ENCODE measurements at places on chromosomes 13 and 19. TPM values are rescaled to one million over a fixed set of nuclear protein-coding genes. Genes with fewer than 3 reads are reported as not detected.

The ZNF57 gene
- 6.0 TPM for total RNA-seq

DNA sequence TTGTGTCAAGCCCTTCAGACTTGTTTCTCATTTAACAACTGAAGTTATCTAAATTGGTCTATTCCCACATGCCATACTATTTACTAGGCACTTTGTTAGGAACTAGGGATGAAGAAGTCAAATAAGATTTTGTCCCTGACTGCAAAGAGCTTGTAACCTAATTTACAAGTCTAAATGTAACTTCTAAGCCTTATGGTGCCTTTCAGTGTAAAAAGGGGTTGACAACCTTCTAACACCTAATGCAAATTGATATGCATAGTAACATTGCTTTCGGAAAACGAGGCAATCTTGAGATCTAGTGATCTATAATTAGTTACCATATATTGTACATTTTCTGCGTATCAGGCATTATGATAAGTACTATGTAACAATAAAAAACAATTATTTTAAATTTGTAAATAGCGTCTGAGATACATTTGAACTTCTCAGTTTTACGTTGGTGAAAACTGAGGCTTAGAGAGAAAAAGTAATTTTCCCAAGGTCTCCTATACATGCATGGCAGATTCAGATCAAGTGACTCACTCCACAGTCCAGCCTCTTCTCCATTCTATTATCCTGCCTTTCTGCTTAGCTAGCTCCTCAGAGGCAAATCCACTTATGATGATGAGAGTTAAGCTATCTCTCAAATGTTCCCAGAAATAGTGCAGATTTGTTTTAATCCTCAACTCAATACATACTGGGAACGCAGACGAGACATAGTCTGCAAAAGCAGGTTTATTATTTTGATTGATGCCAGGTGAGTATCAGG is 764.9 kb upstream of the SLITRK5 start:
- no peaks in the 10 kb centered on the region for H3K4me1 ChIP-seq
- no peak overlapping the region for H3K27ac ChIP-seq
- no peak overlapping the region for H3K4me3 ChIP-seq
- H3K36me3 ChIP-seq = no peaks in the 10 kb centered on the region

DNA sequence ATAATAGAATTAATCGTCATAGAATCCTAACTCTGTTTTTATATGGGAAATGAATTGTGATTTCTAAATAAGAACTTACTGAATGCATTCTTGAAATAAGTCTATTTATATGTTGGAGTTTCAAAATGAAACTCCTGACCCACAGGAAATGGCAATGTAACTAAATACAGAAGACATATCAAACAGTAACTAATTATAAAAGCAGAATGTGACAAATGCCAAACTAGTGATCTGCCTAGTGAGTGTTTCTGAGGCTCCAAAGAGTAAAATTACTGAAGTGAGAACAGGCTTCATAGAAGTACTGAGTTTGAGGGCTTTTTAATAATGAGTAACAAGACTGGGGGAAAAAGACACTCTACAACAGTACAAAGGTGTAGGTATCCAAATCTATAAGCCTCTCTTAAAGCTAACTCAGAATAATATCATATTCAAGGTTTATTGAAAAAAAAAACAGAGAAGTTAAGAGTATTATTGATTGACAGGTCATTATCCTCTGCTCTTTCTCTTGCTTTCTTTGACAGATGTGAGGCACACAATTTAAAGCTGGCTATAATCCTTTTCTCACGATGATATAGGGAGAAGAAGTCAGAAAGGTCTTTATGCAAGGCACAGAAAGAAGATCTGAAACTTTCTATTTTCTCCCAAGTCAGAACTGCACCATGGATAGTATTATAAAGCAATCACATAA is 17.4 kb upstream of the ATXN8OS start:
- no peaks in the 10 kb centered on the region for H3K4me1 ChIP-seq
- H3K36me3 ChIP-seq = no peaks in the 10 kb centered on the region
- DNase-seq = no peak
- H3K4me3 ChIP-seq = no peak overlapping the region
- no peak overlapping the region for H3K27ac ChIP-seq

GRCh38 chr13:33169273-33169980 is 116.1 kb downstream of the STARD13 start:
- no peaks in the 10 kb centered on the region for H3K27me3 ChIP-seq
- H3K4me1 ChIP-seq = no peaks in the 10 kb centered on the region
- H3K4me3 ChIP-seq = no peak overlapping the region
- H3K27ac ChIP-seq = no peak overlapping the region
- H3K36me3 ChIP-seq = no peaks in the 10 kb centered on the region

DNA sequence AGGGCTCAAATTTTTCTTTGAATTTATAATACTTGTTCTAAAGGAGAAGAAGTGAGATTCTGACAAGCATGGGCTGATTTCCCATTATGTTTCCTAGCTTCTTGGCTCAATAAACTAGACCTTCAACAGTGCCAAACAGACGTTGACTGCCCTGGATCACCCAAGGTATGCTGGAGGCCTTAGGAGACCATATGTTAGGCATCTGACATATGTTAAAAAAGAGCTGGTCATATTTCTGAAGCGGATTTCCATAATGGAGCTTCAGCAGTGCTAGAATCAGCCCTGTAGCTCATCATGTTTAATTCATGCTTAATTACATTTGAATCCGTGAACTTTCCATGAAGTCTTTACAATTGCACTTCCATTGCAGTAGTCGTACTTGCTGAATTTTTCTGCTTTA is 653.3 kb downstream of the DIAPH3 start:
- H3K4me1 ChIP-seq = no peaks in the 10 kb centered on the region
- H3K4me3 ChIP-seq = no peak overlapping the region
- H3K27ac ChIP-seq = no peak overlapping the region

The PSG6 gene
- total RNA-seq = not detected

DNA sequence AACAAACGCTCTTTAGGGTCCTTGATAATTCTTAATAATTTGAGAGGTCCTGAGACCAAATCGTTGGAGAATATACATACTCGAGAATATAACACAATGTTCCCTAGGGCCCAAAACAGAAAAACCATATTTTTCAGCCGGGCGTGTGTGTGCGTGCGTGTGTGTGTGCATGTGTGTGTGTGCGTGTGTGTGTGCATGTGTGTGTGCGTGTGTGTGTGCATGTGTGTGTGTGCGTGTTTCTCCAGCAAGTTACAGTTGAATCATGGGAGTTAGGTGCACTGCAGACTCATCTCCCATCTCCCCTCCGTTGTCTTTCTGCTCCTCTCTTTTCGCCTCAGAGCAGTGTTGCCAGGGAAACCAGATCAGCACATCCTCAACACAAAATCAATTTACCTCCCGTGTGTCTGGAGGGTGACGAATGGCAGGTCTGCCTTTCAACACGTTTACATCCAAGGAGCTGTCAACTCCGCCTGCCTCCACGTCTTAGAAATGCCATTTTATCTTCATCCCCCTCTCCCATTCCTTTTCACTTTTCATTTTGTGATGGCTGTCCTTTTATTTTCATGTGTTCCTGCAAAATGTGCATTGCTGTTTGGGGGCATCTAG is 8.3 kb upstream of the PNMA8B start:
- H3K4me3 ChIP-seq = no peak overlapping the region
- H3K4me1 ChIP-seq = peaks cover 21% of the 10 kb centered on the region
- H3K27ac ChIP-seq = no peak overlapping the region
- peaks cover 44% of the 10 kb centered on the region for H3K27me3 ChIP-seq

The ATP7B gene
- 6.8 TPM for total RNA-seq

DNA sequence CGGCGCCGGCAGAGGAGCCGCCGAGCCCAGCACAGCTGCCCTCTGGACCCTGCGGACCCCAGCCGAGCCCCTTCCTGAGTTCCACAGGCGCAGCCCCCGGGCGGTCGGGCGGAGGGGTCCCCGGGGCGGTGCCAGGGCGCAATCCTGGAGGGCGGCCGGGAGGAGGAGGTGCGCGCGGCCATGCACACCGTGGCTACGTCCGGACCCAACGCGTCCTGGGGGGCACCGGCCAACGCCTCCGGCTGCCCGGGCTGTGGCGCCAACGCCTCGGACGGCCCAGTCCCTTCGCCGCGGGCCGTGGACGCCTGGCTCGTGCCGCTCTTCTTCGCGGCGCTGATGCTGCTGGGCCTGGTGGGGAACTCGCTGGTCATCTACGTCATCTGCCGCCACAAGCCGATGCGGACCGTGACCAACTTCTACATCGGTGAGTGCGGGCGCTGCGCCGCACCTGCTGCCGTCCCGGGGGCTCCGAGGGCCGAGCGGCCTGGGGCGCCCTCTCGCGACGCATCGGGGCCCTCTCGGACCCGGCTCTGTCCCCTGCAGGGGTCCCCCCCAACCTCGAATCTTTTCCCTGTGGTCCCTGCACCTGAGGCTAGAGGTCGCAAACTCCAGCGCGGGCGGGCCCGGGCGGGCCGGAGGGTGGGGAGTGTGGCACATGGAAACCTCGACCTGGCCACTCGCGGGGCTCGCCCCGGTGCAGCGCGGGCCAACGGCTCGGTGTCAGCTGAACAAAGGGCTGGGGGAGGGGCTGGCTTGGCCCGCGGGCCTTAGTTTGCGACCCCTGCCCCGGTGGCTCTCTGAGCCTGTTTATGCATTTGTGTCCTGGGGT is at the start of gene KISS1R:
Gene KISS1R (plus strand): TSS at position 11 of the 829 bp plus-strand sequence. CDS start 170 bp downstream, at position 181.
- H3K27ac ChIP-seq = no peak within 1 kb of the TSS
- H3K36me3 ChIP-seq = peaks cover 11% of the 10 kb centered on the region
- DNase-seq = peak; percentile 40
- H3K4me3 ChIP-seq = no peak within 1 kb of the TSS
- H3K27me3 ChIP-seq = peaks cover 20% of the 10 kb centered on the region

- DNase-seq = no peak
- H3K36me3 ChIP-seq = peaks cover 66% of the 10 kb centered on the region
- H3K4me3 ChIP-seq = peak overlapping the region; percentile 99
- peak overlapping the region; percentile 96 for H3K27ac ChIP-seq
- H3K4me1 ChIP-seq = peaks cover 36% of the 10 kb centered on the region
Observed at GRCh38 chr19:35155441-35155840, 906 bp downstream of the FXYD5 start.

The PABPC3 gene
- total RNA-seq = 0.28 TPM

DNA sequence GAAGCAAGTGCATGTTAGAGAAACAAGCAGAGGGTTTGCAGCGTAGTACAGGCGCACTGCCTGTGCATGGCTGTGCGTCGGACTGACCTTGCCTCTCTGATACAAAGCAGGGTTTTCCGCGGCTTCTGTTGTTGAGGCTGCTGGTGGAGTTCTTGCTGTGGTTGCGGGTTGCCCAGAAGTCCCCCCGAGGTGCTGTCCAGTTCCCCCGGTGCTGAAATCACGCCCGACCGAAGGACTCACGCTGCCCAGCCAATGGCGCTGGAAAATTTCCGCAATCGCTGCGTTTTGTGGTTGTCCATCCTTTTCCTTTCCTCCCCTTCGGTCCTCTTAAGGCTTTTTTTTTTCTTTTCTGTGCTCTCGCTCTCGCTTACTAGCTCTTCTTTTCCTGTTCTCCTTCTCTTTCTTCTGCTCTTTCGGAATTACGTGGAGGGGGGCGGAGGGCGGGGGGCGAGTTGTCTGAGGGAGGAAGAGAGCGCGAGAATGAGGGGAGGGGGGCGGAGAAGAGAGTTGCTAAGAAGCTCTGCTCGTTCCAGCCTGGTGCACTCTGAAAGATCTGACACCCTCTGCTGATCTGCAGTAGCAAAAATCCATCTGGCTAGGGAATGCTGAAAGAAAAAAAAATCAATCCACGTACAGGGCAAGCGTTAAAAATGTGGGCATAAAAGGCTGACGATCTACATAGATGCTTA is at the start of gene SLITRK1:
Gene SLITRK1 (minus strand): TSS at position 558 of the 689 bp plus-strand sequence. CDS start 967 bp downstream, outside the sequence.
- H3K4me3 ChIP-seq = peak within 1 kb of the TSS; percentile 14
- H3K27ac ChIP-seq = no peak within 1 kb of the TSS
- no peaks in the 10 kb centered on the region for H3K27me3 ChIP-seq

The CARS2 gene
- 19.4 TPM for total RNA-seq

GRCh38 chr19:55702131-55702627 is 27.2 kb downstream of the EPN1 start:
- H3K36me3 ChIP-seq = peaks cover 45% of the 10 kb centered on the region
- no peak overlapping the region for H3K4me3 ChIP-seq
- DNase-seq = no peak
- H3K27me3 ChIP-seq = no peaks in the 10 kb centered on the region

The DPF1 gene
- total RNA-seq = 1.0 TPM

The COL4A2 gene
- total RNA-seq = 0.42 TPM

- no peaks in the 10 kb centered on the region for H3K27me3 ChIP-seq
- H3K27ac ChIP-seq = no peak overlapping the region
- peak; percentile 6 for DNase-seq
- H3K36me3 ChIP-seq = no peaks in the 10 kb centered on the region
- peaks cover 6% of the 10 kb centered on the region for H3K4me1 ChIP-seq
- no peak overlapping the region for H3K4me3 ChIP-seq
Observed at GRCh38 chr13:66657165-66657881, 572.8 kb downstream of the PCDH9 start.

DNA sequence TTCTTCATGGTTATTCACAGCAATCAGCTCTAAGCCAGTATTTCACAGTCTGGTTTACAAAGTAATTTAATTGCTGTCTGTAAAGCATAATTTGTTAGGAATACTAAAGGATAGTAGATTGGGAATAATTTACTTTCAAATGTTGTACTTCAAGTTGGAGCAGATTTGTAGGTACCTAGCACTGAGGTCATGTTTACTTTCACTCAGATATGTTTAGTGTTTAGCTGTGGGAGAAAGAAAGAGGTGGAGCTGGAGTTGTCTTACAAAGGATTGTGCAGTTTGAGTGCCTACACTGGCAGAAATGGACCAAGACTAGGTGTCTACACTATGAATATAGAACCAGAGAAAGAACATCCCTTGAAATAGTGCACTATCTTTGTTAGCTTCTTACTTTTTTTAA is 464.6 kb downstream of the PCDH9 start:
- H3K4me1 ChIP-seq = no peaks in the 10 kb centered on the region
- H3K36me3 ChIP-seq = no peaks in the 10 kb centered on the region
- no peak overlapping the region for H3K27ac ChIP-seq
- H3K4me3 ChIP-seq = no peak overlapping the region
- no peaks in the 10 kb centered on the region for H3K27me3 ChIP-seq

The ZIM2 gene
- not detected for total RNA-seq

- H3K4me1 ChIP-seq = no peaks in the 10 kb centered on the region
- H3K36me3 ChIP-seq = no peaks in the 10 kb centered on the region
- H3K4me3 ChIP-seq = no peak overlapping the region
- DNase-seq = no peak
Observed at GRCh38 chr13:64639206-64639605, 2590.9 kb downstream of the PCDH9 start.

The IZUMO2 gene
- total RNA-seq = not detected

DNA sequence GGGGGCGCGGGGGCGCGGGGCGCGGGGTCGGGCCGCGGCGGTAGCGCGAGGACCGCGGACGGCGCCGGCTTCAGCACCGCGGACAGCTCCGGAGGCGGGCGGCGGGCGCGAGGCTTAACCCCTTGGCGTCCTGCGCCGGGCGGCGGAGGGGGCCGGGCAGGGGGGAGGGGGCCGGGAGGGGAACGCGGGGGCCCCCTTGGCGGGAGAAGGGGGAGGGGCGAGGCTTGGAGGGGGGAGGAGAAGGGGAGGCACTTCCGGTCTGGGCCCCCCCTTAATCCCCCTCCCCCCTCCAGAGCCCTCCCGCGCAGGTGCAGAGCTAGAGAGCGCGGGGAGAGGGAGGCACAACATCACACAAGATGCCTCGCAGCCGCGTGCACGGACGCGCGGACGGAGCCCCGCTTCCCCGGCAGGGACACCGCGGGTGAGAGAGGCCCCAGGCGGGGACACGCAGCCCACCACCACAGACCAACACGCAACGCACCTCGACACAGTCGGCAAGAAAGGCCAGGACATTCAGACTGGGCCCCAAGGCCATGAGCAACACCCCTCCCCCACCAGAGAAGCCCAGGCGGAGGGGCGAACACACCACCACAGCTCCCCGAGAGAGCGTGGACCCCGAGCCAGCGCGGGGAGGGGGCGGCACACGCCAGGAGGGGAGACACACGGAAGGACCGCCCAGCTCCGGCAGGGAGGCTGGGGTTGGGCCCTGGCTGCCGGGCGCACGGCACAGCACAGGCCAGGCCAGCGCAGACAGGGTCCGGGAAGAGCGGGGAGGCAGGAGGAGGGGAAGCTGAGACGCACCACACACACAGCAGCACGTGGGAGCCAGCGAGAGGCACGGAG is 24.1 kb downstream of the SHANK1 start:
- H3K4me1 ChIP-seq = no peaks in the 10 kb centered on the region
- no peak overlapping the region for H3K4me3 ChIP-seq
- H3K27me3 ChIP-seq = peaks cover 92% of the 10 kb centered on the region
- H3K27ac ChIP-seq = no peak overlapping the region
- DNase-seq = no peak
- H3K36me3 ChIP-seq = peaks cover 8% of the 10 kb centered on the region
